ENCODE measurements at places on chromosomes 3 and 15.
A peak's percentile ranks its signal among the peaks of the same experiment; 100 is the strongest.

- peaks cover 14% of the 10 kb centered on the region for H3K27me3 ChIP-seq
- DNase-seq = no peak
- H3K4me3 ChIP-seq = no peak overlapping the region
- no peaks in the 10 kb centered on the region for H3K36me3 ChIP-seq
- H3K4me1 ChIP-seq = peaks cover 12% of the 10 kb centered on the region
- H3K27ac ChIP-seq = no peak overlapping the region
Measured at GRCh38 chr3:126354776-126355175, 2.4 kb downstream of the KLF15 start.

DNA sequence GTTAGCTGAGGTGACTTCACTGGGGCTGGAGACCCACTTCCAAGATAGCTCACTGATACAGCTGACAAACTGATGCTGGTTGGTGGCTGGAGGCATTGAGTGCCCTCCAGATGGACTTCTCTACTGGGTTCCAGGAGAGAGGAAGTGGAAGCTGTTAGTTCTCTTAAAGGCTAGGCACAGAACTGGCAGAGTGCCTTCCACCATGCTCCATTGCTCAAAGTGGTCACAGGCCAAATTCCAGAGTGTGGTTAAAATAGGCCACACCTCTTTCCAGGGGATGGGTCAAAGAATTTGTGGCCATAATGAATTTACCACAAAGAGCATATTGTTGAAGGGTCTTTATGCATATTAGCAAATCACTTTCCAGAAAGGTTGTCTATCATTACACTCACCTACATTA, 74.2 kb downstream of the NMD3 start:
- DNase-seq = no peak
- H3K27me3 ChIP-seq = no peaks in the 10 kb centered on the region
- no peak overlapping the region for H3K27ac ChIP-seq
- no peaks in the 10 kb centered on the region for H3K36me3 ChIP-seq
- no peaks in the 10 kb centered on the region for H3K4me1 ChIP-seq

GRCh38 chr3:15512166-15512565, 9.3 kb downstream of the COLQ start:
- H3K36me3 ChIP-seq = no peaks in the 10 kb centered on the region
- no peaks in the 10 kb centered on the region for H3K27me3 ChIP-seq
- DNase-seq = no peak
- no peaks in the 10 kb centered on the region for H3K4me1 ChIP-seq

GRCh38 chr3:194779729-194780224, 94.1 kb downstream of the FAM43A start:
- H3K4me1 ChIP-seq = peaks cover 10% of the 10 kb centered on the region
- no peaks in the 10 kb centered on the region for H3K36me3 ChIP-seq
- DNase-seq = peak; percentile 9
- H3K27ac ChIP-seq = no peak overlapping the region

- H3K36me3 ChIP-seq = no peaks in the 10 kb centered on the region
- no peak for DNase-seq
- no peak overlapping the region for H3K4me3 ChIP-seq
- no peak overlapping the region for H3K27ac ChIP-seq
Measured at GRCh38 chr3:189897406-189897805, 223.3 kb downstream of the P3H2 start.

All from endothelial cell of umbilical vein (primary cell).